Activated CD4-positive, alpha-beta T cell treated with anti-CD3 and anti-CD28 coated beads, Interleukin-2, amount 10 ng/mL, durations not matched to agents 7 days and 5 days (primary cell): ENCODE measurements at places on chromosomes 11 and 22.
A peak's percentile ranks its signal among the peaks of the same experiment; 100 is the strongest.

DNA sequence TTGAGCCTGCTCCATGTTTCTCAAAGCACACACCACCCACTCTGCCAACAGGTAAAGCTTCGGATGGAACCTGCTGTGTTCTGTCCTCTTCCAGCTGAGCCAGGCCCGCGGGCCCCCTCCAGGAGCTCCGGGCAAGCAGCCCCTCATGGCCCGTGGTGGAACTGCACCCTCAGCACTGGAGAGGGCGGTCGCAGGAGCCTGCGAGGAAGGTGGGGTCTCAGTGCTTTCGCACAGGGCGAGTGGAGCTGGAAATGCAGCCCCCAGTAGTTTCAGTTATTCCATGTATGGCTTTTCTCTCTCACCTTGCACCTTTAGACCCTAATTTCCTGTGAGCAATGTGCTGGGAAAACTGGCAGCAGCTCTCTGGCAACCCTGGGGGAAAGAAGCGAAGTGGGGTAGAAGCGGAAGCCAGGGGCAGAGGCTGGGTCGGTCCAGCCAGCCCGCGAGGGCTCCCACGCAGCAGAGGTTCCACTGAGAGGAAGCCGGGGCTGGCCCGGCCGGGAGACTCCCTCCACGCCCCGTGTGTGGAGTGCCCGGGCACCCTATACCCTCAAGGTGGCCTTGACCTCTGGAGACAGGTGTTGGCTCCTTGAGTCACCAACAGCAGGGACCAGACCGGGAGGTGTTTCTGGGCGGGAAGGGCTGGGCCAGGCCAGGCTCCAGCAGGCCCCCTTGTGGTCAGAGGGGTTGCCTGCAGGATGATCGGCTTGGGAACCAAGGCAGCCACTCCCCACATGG is 119.9 kb upstream of the TMEM45B start:
- DNase-seq, result peak; percentile 57

DNA sequence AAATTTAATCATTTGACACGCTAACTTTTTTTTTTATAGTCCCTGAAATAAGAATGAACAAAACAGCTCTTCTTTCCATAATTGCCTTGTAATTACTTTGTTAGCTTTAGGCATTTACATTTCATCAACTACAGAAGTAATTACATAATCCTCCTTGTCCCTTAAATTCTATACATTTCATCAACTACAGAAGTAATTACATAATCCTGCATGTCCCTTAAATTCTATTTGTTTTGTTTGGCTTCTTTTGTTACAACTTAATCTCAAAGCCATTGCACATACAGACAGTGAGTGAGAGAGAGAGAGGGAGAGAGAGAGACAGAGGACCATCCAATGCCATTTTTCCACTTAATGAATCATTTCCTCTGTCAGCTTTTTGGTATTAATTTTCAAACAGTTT is 873.2 kb downstream of the METTL15 start:
- no peak for DNase-seq

DNA sequence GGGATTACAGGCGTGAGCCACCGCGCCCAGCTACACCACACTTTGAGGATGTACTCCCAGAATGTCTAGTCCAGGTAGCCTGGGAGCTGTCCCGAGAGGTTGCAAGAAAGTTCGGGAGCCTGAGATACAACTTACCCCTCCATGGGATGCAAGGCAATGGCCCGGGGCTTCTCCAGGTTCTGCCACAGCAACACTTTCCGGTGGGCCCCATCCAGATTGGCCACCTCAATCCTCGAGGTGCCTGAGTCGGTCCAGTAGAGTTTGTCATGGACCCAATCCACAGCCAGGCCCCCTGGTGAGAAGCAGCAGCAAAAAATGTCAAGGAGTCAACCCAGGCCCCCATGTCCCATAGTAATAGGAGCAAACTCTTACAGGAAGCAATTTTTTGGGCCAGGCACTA is 25.5 kb downstream of the LRP4 start:
- DNase-seq, result no peak

GRCh38 chr11:75770102-75770501 is 1.5 kb downstream of the DGAT2 start:
- no peak for DNase-seq

DNA sequence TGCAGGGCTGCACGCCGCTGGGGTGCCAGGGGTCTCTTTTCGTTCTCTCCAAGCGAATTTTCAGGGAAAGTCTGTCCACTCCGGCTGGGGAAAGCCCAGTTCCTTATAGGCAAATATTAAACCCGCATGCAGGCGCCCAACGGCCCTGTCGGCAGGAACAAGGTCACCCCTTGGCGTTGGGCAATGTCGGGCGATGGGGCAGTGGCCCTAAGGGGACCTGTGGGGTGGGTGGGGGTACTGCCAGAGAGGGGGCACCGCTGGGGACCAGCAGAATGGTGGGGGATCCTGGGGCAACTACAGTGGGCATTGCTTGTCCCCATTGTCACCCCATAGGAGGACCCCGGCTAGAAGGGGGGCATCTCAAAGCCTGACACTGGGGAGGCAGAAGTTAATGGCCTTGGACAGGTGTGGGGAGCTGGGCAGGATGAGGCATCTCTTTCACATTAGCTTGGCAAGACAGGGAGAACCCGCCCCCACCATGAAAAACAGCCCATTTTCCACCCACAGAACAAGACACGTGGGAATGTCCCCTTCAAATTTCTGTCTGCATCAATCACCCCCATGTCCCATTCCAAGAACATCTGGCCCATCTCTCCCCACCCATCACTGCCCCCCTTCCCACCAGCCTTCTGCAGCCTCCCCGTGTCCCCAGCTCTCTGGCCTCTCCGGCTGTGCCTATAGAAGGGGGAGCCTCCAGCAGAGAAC is 5.5 kb upstream of the IGF2 start:
- no peak for DNase-seq

DNA sequence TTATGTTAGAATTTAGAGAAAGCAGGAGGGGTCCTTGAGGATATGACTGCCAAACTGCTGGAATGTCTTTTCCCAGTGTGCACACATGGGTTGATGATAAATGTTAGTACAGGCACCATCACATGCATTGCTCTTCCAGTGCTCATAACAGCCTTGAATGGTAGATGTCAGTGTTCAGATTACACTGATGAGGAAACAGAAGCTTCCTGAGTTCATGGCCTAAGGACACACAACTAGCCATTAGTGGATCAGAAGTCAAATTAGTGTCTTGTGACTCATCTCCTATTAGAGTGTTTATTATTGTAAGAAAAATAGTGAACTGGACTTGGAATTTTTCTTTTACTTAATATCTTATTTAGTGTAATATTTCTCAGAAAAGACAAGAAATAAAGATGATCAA is 241.5 kb downstream of the DDX10 start:
- DNase-seq, result no peak

DNA sequence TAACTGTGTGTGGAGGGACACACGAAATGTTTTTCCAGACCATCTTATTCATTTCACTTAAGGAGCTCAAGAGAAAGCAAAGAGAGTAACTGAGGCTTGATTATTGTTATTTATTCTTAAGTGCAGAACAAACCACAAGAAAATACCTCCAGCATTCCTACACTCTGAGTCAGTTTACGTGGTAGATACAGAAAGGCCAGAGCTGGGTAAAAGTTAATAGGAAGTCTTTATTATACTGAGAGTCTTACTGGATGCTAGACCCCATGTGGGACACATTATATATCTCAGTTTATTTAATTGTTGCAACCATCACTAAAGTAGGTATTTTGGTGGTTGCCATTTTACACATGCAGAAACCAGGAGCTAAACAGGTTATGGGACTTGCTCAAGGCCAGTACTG is 261.4 kb upstream of the POU2AF2 start:
- no peak for DNase-seq

GRCh38 chr22:48781868-48782267 is 1045.8 kb downstream of the BRD1 start:
- no peak for DNase-seq

DNA sequence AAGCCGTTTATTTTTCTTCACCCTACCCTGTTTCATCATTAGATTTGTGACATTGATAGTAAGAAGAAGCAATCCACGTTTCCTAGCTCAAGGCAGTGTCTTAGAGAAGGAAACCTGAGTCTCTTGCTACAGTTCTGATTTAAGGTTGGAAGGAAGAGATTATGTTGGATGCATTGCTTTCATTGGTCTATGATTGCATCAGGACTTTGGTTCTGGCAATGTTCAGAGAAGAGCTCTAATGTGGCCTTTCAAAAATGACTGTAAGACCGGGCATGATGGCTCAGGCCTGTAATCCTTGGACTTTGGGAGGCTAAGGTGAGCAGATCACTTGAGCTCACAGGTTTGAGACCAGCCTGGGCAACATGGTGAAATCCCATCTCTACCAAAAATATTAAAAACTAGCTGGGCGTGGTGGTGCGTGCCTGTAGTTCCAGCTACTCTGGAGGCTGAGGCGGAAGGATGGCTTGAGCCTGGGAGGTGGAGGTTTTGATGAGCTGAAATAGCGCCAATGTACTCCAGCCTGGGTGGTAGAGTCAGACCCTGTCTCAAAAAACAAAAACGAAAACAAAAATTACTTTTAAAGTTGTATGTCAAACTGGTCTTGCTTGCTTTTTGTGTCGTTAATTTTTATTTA is 4.1 kb downstream of the NUCB2 start:
- DNase-seq, result no peak

- DNase-seq, result no peak
Measured at GRCh38 chr11:87374038-87374807, 336.5 kb downstream of the TMEM135 start.

GRCh38 chr11:8930456-8931175 is 2.1 kb downstream of the C11orf16 start:
- DNase-seq, result no peak

DNA sequence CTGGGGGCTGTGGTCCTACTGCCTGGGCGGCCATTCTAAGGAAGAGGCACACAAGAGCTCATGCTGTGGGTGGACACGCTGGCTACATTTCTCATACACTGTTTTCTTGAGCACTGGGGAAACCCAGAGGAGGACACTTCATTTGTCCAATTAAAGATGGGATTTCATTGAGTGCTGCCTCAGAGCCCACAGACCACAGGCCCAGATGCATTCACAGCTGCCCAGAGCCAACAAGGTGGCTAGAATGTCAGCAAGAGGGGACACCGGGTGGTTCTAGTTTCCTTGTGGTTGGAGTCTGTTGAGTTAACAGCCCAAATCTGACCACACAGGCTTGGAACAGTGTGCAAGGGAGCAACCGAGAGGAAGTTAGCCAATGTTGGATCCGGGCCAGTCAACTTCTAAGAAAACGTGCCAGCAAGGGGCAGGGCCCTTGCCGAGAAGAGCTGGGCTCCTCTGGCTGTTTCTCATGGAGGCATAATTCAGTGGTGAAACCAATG is 35.0 kb upstream of the SORL1 start:
- peak; percentile 61 for DNase-seq

DNA sequence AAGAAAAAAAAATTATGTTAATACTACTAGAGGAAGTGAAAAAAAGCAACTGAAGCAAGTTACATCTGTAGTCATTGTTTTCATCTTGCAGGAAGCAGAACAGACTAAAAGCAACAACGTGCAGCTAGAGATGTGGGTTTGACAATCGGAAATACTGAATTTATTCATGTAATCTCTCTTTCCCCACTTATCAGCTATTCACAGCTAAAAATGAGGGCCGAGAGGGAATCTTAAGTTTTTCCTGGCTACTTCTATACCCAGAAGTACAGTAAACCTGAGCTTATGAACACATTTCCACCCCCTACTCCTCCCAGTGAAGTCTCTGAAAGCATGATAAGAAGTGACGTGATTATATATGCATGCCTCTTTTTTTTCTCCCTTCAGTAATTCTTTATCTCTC is 116.5 kb downstream of the SPON1 start:
- peak; percentile 24 for DNase-seq
